AG09309 (cell line): ENCODE measurements at places on chromosomes 2 and 18.

GRCh38 chr2:74103763-74104162 is 43.9 kb downstream of the BOLA3 start:
- DNase-seq = no peak

GRCh38 chr2:177422271-177422670 is 29.7 kb downstream of the AGPS start:
- no peak for DNase-seq

DNA sequence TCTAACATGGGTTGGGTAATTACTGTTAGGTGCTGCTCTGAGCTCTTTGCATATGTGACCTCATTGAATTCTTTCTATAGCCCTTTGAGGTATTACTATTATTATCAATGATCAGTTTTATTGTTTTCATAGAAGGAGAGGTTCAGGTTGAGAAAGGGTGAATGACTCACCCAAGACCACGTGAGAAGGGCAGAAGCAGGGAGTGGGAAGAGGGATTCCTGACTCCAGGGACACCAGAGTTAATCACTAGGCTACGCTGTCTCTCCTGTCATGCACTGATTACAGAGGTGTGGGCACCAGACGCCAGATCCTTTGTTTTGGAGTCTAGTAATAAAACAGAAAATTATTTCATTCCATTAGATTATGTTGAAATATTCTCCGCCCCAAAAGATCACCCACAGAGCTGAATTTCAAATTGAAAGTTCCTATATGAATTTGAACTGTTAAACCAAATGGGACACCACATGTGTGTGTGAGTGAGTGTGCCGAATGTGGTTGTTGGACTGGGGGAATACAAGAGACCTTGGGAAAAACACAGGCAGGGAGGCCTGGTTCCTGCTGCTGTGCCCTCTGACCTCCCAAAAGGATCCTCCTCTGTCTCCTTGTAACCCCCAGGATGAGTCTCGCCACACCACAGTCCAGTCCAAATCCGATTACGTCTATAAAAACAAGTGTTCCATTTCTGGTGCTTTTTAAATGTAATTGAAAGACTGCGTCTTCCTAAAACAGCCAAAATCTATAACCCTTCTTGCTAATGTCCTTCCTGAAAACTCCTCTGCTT is 215.4 kb downstream of the ZNF521 start:
- no peak for DNase-seq

- no peak for DNase-seq
These were observed 14.1 kb upstream of the HOXD1 start for GRCh38 chr2:176174382-176174823.

DNA sequence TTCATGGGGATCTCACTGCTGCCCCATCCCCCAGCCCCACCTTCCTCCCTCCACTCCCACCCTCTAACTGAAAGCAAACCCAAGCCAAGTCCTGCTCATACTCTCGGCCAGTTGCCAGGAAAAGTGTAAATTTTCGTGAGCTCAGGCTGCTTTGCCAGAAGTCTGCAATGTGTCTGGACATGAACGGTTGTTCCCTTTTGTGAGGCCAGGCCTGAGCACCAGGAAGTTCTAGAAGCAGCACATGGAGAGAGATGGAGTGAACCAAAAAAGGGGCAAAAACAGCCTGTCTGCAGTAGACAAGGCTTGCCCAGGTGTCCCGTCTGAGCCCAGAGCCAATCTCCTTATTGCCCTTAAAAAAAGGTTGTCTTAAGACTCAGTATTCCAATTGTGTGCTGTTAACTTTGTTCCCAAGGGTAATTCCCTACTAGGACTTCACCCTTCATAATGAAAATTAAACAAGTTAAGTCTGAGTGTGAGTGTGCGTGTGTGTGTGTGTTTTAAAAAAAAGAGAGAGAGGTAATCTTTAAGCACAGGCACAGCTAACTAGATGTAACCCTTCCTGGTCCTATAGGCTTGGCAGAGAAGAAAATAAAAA is 247.1 kb downstream of the BCL11A start:
- DNase-seq = no peak

- no peak for DNase-seq
These were observed 250.5 kb downstream of the HDAC4 start for GRCh38 chr2:239150125-239151011.

GRCh38 chr18:76838182-76838581 is 15.8 kb downstream of the ZNF236 start:
- DNase-seq = no peak

GRCh38 chr18:46607926-46608325 is 49.1 kb downstream of the LOXHD1 start:
- DNase-seq = no peak

DNA sequence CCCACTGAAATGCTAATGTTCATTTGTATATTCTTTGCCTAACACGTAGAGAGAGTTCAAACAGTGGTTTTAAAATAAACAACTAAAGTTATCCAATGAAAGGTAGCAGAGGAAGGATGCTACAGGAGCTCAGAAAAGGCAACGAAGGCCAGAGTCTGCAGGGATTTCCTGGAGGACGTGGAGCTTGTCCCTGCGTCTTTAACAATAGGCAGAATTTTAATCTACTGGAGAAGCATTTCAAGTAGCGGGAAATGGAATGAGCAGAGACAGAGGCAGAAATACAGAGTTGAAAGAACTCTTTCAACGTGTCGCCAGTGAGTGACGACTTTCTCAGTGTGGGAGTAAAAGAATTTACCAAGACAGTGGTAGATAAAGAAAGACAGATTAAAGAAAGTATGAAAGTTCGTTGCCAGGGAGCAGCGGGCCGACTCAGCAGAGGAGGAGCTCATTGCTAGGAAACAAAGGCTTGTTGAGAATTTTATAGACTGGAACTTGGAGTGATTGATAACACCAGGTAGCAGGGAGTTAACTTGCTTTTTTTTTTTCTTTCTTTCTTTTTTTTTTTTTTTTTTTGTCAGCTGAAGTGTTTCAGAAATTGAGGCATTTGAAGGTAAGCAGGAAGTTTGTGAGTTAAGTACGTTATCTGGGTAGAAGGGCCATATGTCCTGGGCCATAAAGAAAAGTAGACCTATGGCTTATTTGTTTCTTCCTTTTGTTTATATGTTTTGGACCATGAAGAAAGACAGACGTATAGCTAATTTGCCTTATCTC is 625 bp upstream of the NBAS start:
- DNase-seq = no peak

- no peak for DNase-seq
These were observed 117.1 kb upstream of the STPG4 start for GRCh38 chr2:47272031-47272864.

GRCh38 chr18:56825878-56826277 is 174.7 kb downstream of the WDR7 start:
- no peak for DNase-seq

DNA sequence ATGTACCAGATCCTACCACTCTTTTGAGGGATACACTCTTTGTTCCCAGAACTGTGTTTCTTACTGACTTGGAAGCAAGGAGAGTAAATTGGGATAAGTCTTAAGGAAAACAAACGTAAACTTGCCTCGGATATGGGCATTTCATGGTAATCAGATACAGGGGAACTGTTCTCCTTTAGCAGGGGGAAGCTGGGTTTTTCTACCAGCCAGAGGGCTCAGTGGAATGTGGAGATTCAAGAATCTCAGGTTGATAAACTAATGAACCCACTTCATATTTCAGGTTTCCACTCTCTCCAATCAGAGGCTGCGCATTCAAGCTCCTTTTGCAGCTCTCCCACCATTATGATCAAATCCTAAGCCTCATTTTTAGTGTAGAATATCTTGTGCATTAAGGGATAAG is 676.5 kb upstream of the FSHR start:
- no peak for DNase-seq

DNA sequence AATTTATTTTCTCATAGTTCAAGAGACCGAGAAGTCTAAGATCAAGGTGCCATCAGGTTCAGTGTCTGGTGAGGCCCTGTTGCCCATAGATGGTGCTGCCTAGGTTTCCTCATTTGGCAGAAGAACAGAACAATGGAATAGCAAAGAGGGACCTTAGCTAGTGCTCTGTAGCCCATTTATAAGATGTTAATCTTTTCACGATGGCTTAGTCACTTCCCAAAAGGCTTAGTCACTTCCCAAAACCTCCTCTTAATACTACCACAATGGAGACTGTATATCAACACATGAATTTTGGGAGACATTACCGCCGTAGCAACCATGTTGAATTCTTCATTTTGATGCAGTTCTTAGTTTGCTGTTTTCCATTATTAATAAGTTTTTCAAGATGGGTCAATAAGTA is 246.3 kb upstream of the NRP2 start:
- no peak for DNase-seq

- no peak for DNase-seq
These were observed 78.2 kb downstream of the GBX2 start for GRCh38 chr2:236090027-236090382.

DNA sequence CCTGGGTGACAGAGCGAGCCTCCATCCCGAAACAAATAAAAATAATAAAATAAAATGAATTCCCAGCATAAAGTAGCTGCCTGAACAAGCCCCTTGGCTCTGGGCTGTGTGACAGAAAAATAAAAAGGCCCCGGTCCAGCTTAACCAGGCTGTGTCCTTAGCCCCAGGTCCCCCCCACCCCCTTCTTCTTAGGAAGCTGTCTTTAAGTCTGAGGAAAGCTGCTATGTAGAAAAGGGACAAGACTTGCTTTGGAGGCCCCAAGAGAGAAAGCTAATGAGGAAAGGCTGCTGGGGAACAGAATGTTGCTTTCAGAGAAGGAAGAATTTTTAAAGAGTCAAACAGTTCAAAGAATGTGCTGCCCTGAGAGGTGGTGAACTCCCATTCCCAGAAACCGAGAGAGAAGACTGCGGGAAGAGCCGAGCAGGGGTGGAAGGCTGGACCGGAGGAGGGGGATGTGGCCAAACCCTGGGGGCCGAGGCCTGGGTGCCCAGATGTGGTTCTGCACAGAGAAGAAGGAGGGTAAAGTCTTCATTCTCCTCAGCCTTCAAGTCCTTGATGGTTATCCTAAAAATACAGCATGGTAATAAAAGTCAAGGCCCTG is 61.9 kb downstream of the CENPO start:
- DNase-seq = no peak

DNA sequence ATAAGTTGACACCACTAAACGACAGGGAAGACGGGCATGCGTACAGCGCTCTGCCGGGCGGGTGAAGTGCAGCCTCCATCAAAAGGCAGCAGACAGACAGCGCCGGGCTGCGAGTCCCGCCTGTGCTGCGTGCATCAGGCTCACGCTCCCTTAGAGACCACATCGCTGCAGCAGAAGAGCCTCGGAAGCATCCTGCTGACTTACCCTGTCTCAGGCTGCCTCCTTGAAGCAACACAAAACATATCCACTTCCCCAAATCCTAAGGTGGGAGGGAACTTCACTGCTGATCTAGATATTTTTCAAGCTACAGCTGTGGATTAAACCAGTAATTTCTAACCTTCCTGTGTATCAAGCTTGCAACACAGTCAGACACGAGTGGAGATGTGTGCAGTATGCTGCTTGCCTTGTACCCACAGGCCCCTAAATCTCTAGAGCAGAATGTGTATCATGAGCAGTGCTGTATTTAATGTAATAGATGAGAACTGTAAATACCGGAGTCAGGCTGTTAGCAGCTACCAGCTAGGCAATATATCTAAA is 6.4 kb downstream of the MYT1L start:
- no peak for DNase-seq

DNA sequence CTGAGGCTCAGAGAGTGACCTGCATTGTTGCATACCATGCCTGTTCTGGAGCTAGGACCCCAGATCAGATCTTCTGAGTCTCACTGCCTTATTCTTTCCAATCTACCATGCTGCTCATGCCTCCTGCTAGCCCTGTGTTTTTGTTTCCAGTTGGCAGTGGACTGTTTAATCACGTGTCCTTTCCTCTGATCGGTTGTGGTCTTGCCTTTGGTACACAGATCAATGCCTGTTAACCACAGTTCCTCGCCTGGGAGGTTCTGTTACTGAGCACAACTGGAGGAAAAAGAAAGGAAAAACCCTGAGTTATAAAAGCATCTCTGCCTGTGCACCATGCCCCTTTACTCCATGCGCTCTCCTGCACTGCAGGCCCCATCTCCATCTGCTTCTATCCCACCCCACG is 329.1 kb downstream of the SETBP1 start:
- no peak for DNase-seq

- no peak for DNase-seq
These were observed 151.9 kb upstream of the CWC22 start for GRCh38 chr2:180158961-180159360.

GRCh38 chr18:23229472-23229871 is 94.2 kb downstream of the CABLES1 start:
- peak; percentile 48 for DNase-seq

DNA sequence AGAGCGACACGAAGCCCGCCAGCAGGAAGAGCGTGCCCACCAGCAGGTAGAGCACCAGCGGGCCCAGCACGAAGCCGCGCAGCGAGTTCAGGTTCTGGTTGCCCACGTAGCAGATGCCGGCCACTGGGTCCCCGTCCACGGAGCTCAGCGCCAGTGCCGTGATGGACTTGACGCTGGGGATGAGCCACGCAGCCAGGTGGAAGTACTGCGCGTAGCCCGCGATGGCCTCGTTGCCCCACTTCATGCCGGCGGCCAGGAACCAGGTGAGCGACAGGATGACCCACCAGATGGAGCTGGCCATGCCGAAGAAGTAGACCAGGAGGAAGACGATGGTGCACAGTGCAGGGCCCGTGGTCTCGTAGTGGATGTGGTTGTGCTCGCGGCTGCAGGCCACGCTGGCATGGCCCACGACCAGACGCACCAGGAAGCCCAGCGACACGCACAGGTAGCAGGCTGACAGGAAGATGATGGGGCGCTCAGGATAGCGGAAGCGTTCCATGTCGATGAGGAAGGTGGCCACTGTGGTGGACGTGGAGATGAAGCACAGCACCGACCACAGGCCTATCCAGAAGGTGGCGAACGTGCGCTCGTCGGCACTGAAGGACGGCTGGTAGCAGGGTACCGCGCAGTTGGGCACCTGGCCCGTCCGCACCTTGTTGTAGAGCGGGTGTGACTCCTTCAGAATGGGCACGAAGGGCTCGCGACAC is 2.1 kb downstream of the FZD5 start:
- DNase-seq = no peak

GRCh38 chr18:22694954-22695353 is 238.2 kb upstream of the RBBP8 start:
- peak; percentile 92 for DNase-seq

DNA sequence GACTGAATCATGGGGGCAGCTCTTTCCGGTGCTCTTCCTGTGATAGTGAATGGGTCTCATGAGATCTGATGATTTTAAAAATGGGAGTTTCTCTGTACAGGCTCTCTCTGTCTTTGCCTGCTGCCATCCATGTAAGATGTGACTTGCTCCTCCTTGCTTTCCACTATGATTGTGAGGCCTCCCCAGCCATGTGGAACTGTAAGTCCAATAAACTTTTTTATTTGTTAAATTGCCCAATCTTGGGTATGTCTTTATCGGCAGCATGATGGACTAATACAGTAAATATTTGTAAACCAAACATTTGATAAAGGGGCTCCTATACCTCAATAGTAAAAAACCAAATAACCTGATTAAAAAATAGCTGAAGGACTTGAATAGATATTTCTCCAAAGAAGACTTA is 77.3 kb downstream of the INSIG2 start:
- DNase-seq = no peak

- DNase-seq = no peak
These were observed 3.3 kb downstream of the VPS54 start for GRCh38 chr2:64015898-64016297.

GRCh38 chr2:145743011-145743410 is 1223.1 kb upstream of the ZEB2 start:
- no peak for DNase-seq
